ENCODE measurements at places on chromosomes 5 and 9. TPM values are rescaled to one million over a fixed set of nuclear protein-coding genes. Genes with fewer than 3 reads are reported as not detected.

GRCh38 chr5:133635051-133635450 lies 22.7 kb upstream of the FSTL4 start:
- no peak for DNase-seq
- H3K4me3 ChIP-seq = no peak overlapping the region
- no peaks in the 10 kb centered on the region for H3K4me1 ChIP-seq
- peaks cover 3% of the 10 kb centered on the region for H3K36me3 ChIP-seq
- peaks cover 21% of the 10 kb centered on the region for H3K27me3 ChIP-seq

DNA sequence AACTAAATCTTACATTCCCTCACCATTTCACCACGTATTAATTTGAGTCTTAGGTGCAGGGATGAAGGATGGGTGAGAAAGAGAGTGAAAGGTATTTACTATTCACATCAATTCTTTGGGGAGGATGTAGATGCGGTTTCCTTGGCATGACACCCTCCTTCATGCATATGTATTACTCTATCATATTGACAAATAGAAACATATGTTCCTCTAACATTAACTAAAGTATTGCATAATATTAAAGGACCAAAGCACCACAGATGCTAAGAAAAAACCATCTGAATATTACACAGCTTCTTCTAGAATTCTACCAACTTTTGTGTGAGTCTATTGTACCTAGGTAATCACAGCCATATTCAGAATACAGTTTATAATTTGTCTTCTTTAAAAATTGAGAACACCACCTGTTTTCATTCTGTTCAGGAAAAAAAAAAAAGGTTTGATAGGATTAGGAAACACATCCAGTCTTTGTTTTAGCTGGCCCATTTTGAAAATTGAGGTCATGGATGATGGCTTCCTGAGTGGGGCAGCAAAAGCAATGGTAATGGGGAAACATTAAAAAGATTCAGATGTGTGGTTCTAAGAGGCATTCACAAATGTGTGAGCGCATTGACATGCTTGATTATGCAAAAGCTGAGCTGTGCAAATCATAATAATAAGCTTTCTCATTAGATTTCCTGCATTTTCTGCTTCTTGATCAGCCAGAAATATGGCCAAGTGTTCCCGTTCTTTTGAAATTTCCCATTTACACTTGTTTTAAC lies 1011.5 kb upstream of the NUDT12 start:
- no peaks in the 10 kb centered on the region for H3K27me3 ChIP-seq
- no peak overlapping the region for H3K27ac ChIP-seq

GRCh38 chr5:5298068-5298633 lies 124.3 kb upstream of the ICE1 start:
- no peak overlapping the region for H3K27ac ChIP-seq
- H3K27me3 ChIP-seq = peaks cover 2% of the 10 kb centered on the region
- no peaks in the 10 kb centered on the region for H3K4me1 ChIP-seq
- H3K4me3 ChIP-seq = no peak overlapping the region

GRCh38 chr5:137834498-137835049 lies 33.1 kb upstream of the MYOT start:
- no peaks in the 10 kb centered on the region for H3K4me1 ChIP-seq
- no peak for DNase-seq
- H3K36me3 ChIP-seq = peaks cover 9% of the 10 kb centered on the region
- no peak overlapping the region for H3K4me3 ChIP-seq

DNA sequence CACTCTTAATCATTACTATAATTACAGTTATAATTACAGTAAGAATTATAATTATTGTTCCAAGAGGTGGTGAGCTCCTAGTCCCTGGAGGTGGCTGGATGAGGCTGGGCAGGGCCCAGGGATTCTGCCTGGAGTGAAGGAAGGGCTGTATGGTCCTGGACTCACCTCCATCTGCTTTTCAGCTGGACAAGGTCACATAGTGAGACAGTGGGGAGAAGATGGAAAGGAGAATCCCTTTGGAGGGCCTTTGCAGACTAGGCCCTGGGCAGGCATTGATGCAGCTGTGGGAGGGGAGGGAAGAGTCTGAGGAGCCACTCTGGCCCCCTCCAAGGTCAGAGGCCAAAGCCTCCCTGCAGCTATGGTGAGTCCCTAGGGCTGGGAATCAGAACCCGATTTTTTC lies 125.4 kb downstream of the RGS3 start:
- H3K27ac ChIP-seq = no peak overlapping the region
- peaks cover 63% of the 10 kb centered on the region for H3K4me1 ChIP-seq
- no peaks in the 10 kb centered on the region for H3K27me3 ChIP-seq
- peaks cover 43% of the 10 kb centered on the region for H3K36me3 ChIP-seq
- no peak for DNase-seq
- H3K4me3 ChIP-seq = no peak overlapping the region

- H3K4me1 ChIP-seq = no peaks in the 10 kb centered on the region
- DNase-seq = no peak
- no peaks in the 10 kb centered on the region for H3K36me3 ChIP-seq
- no peaks in the 10 kb centered on the region for H3K27me3 ChIP-seq
- H3K27ac ChIP-seq = no peak overlapping the region
Measured at GRCh38 chr5:161273410-161273809, 273.1 kb downstream of the GABRB2 start.

GRCh38 chr5:174706997-174707572 lies 17.3 kb upstream of the MSX2 start:
- no peak overlapping the region for H3K4me3 ChIP-seq
- no peaks in the 10 kb centered on the region for H3K36me3 ChIP-seq
- no peak overlapping the region for H3K27ac ChIP-seq
- no peaks in the 10 kb centered on the region for H3K4me1 ChIP-seq
- no peak for DNase-seq
- peaks cover 8% of the 10 kb centered on the region for H3K27me3 ChIP-seq

DNA sequence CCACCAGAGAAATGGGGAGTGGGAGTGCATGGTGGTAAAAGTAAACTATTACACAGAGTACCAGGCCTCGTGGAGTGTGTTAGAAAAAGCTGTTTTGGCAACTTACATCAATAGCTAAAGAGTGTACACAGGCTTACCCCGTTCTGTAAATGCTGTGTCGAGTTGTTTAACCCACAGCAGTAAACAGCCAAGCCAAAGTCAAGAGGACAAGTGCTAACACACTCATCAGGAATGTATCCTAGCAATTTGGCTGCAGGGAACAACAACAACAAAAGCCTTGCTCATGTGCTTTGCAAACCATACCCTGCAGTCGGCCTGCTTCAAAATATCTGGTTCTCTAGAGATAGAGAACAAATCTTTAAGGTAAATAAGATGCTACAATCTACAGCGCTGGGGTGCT lies 15.9 kb downstream of the DAP start:
- peaks cover 62% of the 10 kb centered on the region for H3K36me3 ChIP-seq
- H3K4me3 ChIP-seq = no peak overlapping the region
- peaks cover 12% of the 10 kb centered on the region for H3K4me1 ChIP-seq
- no peaks in the 10 kb centered on the region for H3K27me3 ChIP-seq

DNA sequence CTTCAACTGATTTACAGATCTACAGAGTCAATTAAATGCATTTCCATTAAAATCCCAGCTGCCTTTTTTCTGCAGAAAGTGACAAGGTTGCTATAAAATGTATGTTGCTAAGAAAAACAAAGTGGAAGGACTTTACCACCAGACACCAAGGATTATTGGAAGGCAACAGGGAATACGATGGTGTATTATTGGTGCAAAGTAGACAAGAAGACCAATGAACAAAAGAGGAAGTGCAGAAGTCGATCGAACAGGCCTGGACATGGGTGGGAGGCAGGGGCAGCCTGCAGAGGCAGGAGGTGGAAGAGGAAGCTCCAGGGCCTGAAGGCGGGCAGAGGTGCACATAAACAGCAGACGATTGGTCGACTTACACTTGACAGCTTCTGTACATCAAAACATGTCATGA lies 10.6 kb upstream of the SLC6A19 start:
- no peaks in the 10 kb centered on the region for H3K36me3 ChIP-seq
- no peak overlapping the region for H3K4me3 ChIP-seq
- peaks cover 31% of the 10 kb centered on the region for H3K27me3 ChIP-seq
- no peak for DNase-seq
- H3K4me1 ChIP-seq = no peaks in the 10 kb centered on the region

Gene SWI5
- 12.1 TPM for total RNA-seq

Gene SPINK6
- not detected for total RNA-seq

Gene IRGM
- total RNA-seq = 2.2 TPM

Gene FSTL4
- 1.5 TPM for total RNA-seq

Gene HARS1
- 84.1 TPM for total RNA-seq

Gene ORM2
- total RNA-seq = not detected

Gene SLC6A18
- total RNA-seq = not detected

Gene ENG
- total RNA-seq = 9.4 TPM

All from naive thymus-derived CD8-positive, alpha-beta T cell (primary cell).